ENCODE measurements at places on chromosomes 16 and 17.

DNA sequence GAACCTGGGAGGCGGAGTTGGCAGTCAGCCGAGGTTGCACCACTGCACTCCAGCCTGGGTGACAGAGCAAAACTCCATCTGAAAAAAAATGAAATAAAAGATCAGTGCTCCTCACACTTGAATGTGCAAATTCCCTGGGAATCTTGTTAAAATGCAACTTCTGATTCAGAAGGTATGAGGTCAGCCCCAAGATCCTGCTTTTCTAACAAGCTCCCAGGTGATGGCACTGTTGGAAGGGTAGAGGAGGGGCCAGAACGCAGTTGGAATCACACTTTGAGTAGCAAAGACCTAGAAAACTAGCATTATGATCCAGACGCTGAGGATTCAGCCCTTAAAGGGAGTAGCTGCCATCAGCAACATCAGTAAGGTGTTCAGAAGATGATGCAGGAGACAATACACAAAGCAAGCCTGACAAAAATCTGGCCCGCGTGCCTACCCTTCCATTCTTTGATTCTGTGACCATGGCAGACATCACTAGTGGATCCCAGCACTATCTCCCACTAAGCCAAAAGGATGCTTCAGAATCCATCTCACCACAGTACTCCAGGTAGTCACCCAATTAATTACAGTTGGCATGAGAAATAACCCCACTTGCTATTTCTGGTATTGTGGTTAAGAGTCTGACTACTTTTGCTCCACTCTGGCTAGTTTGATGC, 33.1 kb upstream of the MEIOC start:
- no peak for DNase-seq

DNA sequence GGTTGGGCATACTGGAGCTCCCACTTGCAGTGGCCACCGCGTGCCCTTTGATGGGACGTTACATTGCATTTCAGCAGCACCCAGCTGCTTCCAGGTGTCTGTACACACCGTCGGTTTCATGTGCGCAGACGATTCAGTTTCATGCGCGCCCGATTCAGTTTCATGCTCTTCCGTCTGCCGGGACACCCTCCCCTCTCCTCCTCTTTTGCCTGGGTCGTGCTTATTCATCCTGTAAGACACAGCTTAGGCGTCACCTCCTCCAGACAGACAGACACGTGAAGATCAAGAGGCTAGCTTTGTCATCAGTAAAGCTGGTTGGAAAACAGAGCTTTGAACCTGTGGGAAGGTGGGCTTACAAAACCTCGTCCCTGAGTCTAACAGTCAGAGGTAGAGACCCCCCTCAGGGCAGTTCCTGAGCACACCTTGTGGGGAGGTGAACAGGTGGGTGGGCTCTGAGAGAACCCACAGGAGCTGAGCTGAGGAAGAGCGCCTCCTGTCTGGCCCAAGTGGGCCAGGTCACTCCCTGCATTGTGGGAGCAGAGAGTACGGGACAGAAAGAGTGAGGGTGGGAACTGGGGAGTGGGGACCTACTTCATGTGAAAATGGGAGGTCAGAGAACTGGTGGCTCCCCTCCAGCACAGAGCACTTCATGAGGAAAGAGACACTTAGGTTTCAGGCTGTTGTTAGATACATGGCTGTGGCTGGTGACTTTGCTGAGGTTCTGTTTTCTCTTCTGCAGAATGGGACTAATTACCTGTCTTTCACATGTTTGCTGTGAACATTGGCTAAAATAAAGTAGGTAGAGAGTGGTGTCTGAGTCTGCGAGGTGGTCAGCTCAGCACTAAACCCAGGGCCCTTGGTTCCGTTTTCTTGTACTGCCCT, 122.1 kb downstream of the SNX29 start:
- no peak for DNase-seq

DNA sequence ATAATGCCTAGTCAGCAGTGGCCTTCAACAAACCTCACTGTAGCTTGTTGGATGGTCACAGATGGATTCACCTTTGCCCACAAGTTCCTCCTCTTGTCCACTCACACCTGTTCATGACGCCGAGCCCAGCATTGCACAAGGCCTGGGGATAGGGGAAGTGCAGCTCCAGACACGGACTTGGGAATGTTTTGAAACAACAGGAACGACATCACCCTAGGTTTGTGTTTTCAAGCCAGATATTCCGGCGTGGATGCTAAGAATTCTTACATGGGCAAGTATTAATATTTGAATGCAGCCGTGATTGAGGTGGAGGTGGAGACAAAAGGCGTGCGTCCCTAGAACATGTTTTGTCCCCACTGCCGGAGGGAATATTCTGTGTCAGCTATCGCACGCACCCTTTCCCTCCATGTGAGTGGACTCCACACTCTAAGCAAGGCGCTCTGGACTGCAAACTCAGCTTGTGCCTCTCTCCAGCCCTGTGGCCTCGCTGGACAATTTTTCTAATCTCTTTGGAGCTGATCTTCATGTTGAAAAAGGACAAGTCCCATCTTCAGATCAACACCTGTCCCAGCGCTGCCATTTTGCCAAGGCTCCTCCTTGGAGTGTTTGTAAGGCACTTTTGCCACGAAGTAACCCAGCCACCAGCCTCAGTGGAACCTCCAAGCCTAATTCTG, 2.0 kb upstream of the BANP start:
- DNase-seq = no peak

DNA sequence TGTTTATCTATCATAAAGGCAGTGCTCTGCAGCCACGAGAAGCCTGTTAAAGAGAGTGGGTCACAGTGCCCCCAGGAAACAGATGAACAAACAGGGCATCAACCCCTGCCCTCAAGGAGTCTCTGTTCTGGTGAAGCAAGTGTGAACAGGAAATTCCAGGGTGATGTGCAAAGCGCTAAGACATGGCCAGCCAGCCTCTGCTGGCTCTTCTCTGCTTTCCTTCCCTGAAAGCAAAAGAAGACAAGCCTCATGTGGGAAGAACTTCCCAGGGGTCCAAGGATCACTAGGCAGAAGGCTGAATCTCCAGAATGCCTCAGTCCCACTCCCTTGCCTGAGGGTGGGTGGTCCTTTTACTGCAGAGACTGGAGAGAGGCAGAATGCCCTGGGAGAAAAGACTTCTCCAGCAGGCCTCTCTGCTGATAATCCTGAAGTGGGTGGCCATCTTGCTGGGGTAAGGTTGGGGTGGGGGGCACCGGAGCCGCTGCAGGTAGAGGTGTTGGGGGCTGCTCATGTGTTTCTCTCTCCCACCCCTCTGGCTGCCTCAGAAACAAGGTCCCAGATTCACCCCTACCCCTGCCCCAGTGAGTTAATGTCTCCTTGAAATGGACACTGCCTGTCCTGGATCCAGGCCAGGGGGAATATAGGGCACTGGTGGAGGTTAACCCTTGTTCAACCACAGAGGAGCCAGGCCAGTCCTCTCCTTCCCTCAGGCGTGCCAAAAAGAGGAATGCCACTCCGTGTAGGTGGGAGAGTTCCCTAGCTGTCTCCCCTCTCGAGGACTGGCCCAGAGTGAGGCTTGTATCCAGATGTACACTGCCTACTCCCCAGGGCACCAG, 2.4 kb downstream of the ANKRD13B start:
- no peak for DNase-seq

DNA sequence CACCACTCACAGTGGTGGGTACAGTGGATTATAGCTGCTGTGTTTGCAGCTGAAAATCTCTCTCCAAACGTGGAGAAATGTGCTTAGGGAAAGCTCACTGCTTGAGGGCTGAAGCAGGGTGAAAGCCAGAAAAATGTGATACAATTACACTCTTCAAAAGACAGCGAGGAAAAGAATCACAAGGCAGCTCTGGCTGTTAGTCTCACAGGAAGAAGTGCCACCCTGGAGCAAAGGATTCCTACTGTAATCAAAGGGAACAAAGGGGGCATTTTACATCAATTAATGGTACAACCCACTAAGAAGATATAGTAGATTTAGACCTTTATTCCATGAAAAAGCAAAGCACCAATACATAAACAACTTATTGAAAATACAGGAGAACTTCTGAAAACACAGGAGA, 48.1 kb upstream of the IRX5 start:
- DNase-seq = no peak

DNA sequence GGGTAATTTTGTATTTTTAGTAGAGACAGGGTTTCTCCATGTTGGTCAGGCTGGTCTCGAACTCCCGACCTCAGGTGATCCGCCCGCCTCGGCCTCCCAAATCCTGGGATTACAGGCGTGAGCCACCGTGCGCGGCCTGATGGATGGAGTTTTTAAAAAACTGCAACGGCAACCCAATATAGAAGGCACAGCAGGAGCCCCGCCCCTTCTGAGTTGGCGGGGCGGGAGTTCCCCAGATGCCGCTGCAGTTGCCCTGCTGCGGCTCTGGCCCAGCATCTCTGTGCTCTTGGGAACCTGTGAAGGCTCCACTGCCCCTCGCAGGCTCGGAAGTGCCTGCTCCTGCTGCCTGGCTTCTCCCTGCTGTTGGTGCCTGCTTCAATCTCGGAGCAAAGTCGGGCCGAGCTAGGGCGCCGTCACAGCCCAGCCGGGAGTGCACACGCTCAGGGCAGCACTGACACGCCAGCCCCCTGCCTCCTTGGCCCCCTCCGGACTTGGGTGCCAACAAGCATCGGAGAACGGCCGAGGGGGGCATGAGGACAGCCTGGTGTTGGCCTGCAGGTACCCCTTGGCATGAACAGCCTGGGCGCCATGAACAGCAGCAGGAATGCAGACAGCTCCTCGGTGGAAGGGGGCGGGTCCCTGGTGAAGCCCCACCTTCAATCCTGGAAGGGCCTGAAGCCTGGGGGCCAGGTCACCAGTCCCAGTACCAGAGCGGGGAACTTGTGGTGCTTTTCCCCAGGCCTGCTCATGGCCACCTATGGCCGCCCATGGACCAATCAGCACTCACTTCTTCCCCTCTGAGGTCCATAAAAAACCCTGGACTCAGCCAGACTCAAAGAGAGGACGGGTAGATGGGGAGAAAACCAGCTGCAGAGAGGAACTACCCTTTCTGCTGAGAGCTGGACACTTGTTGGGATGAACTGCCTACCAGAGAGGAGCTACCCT, 2.3 kb upstream of the NT5M start:
- peak; percentile 71 for DNase-seq

DNA sequence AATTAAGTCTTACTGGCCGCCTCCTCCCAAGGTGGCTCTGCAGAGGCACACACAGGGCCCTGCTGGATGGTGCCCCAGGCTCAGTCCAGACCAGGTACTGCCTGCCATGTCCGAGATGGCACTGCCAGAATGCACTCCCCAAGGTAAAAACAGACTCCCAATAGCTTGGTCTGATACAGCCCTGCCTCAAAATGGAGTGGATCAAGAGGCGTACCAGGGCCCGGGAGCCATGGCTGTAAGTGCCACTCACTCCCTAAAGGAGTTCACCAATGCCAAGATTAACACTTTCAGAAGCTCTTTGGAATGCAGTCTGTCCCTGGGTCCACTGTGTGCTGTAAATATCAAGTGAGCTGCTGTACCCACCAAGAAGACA, 576 bp upstream of the MYO18A start:
- no peak for DNase-seq

Measured in neuronal stem cell (in vitro differentiated cells).